NCI-H510A (cell line): ENCODE measurements at places on chromosomes 6 and 20.

DNA sequence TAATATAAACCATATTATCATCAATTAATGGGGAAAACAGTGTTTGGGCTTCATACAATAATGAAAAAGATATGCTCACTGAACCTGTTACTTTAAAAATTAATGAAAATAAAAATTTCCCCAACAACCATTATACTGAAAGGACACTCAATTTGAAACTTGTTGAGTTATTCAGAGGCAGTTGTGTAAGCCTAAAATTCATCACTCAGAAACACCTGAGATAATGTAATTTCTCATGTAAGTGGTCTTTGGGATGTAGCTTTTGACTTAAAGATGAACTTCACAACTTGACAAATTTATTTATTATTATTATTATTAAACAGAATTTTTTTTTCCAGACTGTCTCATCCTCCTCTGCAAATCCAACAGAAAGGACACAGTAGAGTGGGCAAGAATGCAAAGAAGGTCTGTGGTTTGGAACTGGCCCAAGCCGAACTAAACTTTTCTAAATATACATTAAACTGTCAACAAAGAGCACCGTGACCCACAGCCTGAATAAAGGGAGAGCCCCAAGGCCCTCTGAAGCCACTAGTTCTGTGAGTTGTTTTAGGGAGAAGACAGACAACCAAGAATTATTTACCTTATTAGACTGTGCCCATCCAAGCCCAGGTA is 32.2 kb upstream of the HEY2 start:
- DNase-seq = no peak

DNA sequence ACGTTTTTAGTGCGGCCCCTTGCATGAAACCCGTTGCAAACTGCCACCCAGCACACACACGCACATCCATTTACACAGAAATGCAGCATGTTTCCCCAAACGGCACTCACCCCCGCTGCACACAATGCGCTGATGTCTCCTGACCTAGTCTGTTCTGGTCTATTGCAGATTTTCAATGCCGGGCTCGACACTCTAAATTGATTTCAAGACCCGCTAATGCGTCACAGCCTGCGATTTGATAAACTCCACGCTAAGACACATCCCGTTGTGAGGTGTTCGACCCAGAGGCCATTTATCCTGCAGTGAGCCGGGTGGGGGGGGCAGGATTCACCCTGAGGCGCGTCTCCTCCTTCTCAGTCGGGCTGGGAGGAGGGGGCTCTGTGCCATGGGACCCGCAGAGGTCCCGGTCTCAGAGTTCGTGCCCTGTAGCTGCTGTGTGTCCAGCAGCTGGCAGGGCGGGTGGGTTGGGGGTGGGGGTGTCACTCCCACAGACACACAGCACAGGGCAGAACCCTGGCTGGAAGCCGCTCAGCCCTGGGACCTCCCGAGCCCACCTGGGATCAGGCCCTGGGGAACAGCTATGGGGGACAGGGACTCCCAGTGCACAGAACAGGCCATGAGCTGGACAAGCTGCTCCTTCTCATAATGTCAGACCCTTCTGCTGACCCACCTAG is 367.9 kb downstream of the PREX1 start:
- DNase-seq = no peak

DNA sequence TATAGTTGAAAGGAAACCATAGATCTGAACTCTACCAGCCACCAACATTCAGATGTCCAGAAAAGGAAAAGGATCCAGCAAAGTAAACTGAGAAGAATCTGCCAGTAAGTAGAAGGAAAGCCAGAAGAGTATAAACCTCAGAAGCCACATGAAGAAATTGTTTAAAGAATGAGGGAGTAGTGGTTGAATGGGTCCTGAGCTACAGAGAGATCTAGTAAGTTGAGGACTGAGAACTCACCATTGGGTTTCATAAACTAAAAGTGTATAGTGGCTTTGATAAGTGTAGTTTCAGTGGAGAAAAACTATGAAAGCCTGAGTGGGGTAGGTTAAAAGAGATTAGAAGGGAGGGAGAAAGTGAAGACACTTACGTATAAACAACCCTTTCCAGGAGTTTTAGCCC is 32.0 kb upstream of the SUMO4 start:
- DNase-seq = no peak

- no peak for DNase-seq
Observed at GRCh38 chr20:57584768-57585461, 24.0 kb downstream of the PCK1 start.

GRCh38 chr6:53375847-53376246 is 27.1 kb upstream of the ELOVL5 start:
- DNase-seq = no peak

- DNase-seq = no peak
Observed at GRCh38 chr6:111118826-111119225, 31.5 kb downstream of the SLC16A10 start.

DNA sequence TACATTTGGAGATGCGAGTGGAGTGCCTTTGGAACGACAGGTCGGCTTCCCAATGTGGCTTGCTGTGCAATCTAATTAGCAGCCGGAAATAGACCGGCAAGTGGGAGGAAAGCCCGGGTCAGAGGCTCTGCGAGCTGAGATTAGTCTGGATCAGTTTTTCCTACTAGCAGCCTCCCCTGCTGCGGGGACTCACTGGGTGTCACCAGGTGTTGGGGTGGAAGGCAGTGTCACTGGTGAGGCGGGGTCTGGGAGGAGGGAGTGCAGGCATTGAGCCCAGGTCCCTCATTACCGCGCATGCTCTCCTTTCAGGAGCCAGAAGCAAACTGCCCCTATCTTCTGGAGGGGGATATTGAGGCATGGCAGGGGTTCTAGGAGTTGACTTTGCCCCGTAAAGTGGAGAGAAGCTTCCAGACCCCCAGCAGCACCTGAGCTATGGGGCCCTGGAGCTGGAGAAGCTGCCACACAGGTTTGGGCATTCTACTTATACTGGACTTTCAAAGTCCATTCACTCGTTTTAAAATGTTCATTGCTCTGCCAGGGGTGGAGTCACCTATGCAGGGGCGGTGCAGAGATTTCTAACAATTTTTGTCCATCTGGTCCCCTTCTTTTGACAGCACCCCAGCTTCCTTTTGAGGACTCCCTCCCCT is 11.0 kb downstream of the SULF2 start:
- no peak for DNase-seq

- no peak for DNase-seq
Observed at GRCh38 chr6:53627391-53628218, 38.0 kb downstream of the KLHL31 start.

GRCh38 chr6:155313602-155314091 is 637 bp downstream of the TFB1M start:
- DNase-seq = no peak

DNA sequence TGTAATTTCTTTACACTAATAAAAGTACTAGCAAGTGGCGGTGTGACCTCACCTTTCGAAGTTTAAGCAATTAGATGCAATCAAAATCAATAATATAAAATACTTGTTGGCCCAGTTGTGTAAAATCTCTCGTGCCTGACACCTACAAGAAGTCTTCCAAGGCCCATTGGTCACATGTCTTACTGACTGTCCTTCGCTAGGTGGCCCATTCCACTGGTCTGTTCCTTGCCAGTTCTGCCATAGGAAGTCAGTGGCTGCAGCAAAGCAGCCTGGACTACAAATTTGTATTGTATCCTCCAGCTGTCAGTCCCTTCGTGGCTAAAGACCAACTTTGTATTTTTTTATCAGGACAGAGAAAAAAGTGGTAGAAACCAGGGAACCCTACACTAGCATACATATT is 61.8 kb downstream of the CYB5R4 start:
- no peak for DNase-seq

- DNase-seq = no peak
Observed at GRCh38 chr6:37095997-37096396, 74.0 kb upstream of the PIM1 start.

DNA sequence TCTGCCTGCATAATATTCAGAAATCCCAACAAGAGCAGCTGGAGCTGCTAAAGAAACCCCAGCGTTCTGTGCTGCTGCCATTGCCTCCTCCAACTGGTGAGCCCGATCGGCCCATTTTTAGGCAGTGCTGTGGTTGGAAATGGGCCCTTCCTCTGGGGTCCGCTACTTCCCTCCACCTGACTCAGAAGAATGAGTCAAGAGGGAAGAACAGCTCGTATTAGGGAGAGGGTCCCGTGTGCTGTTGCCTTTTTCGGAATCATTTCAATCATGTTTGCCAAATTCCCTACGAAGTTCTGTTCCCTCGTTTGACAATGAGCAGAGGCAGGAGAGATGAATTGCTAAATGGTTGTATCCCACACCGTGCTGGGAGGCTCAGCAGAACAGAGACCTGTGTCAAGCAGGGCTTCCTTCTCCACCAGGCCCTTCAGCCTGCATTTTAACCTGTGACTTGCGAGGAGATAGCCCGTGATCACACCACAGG is 38.4 kb downstream of the THBS2 start:
- DNase-seq = no peak

GRCh38 chr20:49768204-49769047 is 44.2 kb upstream of the SLC9A8 start:
- no peak for DNase-seq

- DNase-seq = no peak
Observed at GRCh38 chr6:14968056-14968637, 277.7 kb upstream of the JARID2 start.

DNA sequence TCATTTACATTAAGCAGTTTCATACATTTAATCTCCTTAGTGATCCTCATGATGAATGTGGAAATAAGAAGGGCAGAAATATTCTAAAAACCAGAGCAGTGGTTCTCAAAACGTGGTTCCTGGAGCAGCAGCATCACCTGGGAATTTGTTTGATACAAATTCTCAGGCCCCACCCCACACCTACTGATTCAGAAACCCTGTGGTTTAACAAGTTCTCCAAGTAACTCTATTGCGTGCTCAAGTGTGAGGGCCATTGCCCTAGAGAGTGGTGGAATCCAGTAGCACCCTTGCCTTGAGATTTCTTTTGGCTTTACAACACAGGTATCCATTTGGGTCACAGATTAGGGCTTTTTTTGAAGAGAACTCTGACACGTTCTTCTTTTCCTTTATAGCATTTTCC is 354.6 kb upstream of the FLRT3 start:
- no peak for DNase-seq

DNA sequence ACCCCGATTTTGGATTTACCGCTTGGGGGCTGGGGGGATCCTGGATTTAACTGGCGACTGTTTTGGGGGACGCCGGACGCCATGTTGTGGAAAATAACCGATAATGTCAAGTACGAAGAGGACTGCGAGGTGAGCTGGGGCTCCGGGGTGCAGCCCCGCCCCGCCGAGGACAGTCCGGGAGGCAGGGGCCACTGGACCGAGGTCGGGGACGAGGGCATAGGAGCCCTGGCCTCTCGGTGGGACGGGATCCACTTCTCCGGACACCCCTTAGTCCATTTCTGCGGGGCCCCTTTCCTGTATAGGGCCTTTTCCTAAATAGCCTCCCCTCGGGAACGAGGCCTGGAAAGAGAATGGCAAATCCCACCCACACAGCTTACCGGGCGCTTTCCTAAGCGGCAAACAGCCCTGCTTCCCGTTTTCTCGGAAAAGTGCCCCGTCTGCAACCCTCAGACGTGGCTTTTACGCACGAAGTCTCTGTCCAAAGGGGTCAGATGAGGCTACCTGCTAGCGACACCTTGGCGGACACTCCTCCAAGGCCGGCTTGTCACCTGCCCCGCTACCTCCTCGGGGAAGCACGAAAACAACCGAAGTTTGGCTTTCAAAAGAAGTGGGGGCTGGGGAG is 469 bp downstream of the TFAP2C start:
- DNase-seq = no peak

- DNase-seq = no peak
Observed at GRCh38 chr6:164097551-164098398, 683.3 kb downstream of the QKI start.

DNA sequence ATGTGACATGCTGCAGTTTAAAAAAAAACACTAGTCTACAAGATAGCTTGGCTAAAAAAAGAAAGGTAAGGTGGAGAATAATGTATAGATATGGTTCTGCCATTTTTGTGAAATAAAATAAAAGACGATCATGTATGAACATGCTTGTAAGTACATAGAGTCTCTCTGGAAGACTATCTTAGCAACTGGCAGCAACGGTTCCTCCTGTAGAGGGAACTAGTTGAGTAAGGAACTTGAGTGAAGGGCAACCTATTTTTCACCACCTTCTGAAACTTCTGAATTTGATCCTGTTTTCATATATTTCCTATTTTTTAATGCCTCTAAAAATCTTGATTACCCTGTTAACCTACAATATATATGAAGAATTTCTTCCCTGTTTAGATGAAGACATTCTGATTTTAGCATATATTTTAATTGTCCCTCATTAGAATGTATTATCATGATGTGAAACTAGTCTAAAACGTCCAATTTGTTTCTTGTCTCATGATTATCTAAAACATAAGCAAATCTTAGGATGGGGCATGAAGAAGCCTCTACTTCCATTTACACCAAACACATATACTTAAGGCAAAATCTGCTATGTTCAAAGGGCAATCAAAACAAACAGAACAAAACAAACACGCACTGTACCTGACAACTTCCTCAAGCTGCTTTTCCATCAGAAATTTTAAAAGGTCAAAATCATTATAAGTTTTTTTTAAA is 202.5 kb downstream of the ISM1 start:
- DNase-seq = no peak

DNA sequence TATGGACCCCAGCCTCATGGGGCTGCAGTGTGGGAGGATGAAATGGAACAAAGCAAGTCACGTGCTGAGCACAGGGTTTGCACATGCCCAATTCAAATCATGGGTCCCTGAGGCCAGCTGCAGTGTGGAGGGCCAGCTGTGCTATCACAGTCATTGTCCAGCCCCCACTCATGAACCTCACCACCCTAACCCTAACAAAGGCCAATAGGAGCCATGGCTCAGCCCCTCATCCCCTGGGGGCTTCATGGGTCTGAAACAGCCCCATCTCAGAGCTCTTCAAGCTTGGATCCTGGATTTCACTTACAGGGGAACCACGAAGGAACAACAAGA is 125.6 kb upstream of the MAFB start:
- DNase-seq = no peak

- no peak for DNase-seq
Observed at GRCh38 chr6:159110013-159110412, 59.2 kb upstream of the FNDC1 start.

- DNase-seq = no peak
Observed at GRCh38 chr6:127198549-127198948, 68.1 kb upstream of the RNF146 start.

DNA sequence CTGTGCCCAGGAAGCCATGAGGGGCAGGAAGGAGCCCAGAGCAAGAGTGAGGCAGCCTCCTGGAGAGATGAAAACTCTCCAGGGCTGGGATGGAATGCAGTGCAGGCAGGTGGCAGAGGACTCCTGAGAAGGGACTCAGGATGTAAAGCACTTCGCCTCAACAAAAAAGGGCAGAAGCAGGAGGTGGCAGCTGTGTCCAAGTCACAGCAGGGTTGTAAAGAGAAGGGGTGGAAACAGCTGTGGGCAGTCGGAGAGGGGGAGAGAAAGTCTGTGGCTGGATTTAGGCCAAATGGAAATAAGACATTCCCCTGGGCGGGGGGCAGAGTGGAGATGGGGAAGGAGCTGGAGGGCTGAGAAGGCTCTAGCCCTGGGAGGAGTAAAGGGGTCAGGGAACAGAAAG is 34.9 kb downstream of the CYP21A2 start:
- DNase-seq = no peak

GRCh38 chr6:2839982-2840748 is 1.5 kb downstream of the SERPINB1 start:
- no peak for DNase-seq

DNA sequence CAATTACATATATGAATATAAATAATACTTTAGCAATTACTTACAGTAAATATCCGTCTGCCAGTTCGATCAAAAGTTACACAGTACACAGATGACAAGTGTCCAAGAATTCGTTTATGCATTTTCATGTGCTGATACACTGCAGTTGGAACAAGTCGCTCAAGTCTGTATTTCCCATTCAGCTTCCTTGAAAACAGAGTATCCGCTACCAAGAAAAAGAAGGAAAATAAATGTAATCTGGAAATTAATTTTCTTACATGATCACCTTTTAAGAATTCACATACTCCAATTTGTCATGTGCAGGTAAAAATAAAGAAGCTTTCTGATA is 35.3 kb downstream of the PHIP start:
- DNase-seq = no peak
